Keratinocyte (primary cell): ENCODE measurements at places on chromosomes 5 and 9. TPM values are rescaled to one million over a fixed set of nuclear protein-coding genes. Genes with fewer than 3 reads are reported as not detected.

The HSPB3 gene
- 0.08 to 10.0 TPM (median 1.8 TPM) in 3 replicates for polyA plus RNA-seq

The NIPSNAP3A gene
- 32.9 to 48.0 TPM (median 47.5 TPM) in 3 replicates for polyA plus RNA-seq

The SLC36A3 gene
- not detected in 3 replicates for polyA plus RNA-seq

The GRK6 gene
- polyA plus RNA-seq: 23.4 to 38.5 TPM (median 29.9 TPM) in 3 replicates

The DNAI1 gene
- polyA plus RNA-seq: 0.08 TPM in 1 of 3 replicates, not detected in the others

The FOXD4L4 gene
- polyA plus RNA-seq: 0.03 TPM in 1 of 3 replicates, not detected in the others

The IFNK gene
- 20.6 to 32.7 TPM (median 29.2 TPM) in 3 replicates for polyA plus RNA-seq

The PCDHA9 gene
- polyA plus RNA-seq: 0.01 TPM in 1 of 3 replicates, not detected in the others

The HARS1 gene
- 72.0 to 115 TPM (median 87.8 TPM) in 3 replicates for polyA plus RNA-seq
